Left ventricle myocardium inferior (tissue), 1 donor: ENCODE measurements at places on chromosomes 5 and 9. TPM values are rescaled to one million over a fixed set of nuclear protein-coding genes. Genes with fewer than 3 reads are reported as not detected.

DNA sequence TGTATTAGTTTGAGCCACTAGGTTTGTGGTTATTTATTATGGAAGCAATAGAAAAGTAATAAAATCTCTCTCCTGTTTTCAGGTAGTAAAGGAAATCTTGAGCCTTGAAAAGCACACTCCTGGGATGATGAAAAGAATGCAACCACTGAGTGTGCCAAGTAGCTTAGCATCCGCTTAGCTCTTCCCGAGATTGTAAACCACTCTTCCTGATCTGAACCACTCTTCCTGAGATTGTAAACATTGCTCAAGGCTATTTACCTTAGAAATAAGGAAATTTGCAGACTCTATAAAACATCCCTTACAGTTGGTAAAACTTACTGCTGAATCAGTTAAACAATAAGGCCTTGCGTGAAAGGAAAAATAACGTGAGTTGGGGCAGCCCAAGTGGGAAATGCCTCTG lies 17.4 kb upstream of the IL33 start:
- no peaks in the 10 kb centered on the region for H3K36me3 ChIP-seq
- H3K4me1 ChIP-seq, result peaks cover 16% of the 10 kb centered on the region
- no peak for DNase-seq
- H3K4me3 ChIP-seq, result no peak overlapping the region
- H3K27me3 ChIP-seq, result no peaks in the 10 kb centered on the region
- H3K27ac ChIP-seq, result peak overlapping the region; percentile 9

- H3K36me3 ChIP-seq, result no peaks in the 10 kb centered on the region
- H3K4me1 ChIP-seq, result peaks cover 20% of the 10 kb centered on the region
- no peaks in the 10 kb centered on the region for H3K27me3 ChIP-seq
- H3K27ac ChIP-seq, result peak overlapping the region; percentile 74
- peak overlapping the region; percentile 72 for H3K4me3 ChIP-seq
Measured at GRCh38 chr5:160370713-160371034, 248 bp upstream of the C1QTNF2 start.

DNA sequence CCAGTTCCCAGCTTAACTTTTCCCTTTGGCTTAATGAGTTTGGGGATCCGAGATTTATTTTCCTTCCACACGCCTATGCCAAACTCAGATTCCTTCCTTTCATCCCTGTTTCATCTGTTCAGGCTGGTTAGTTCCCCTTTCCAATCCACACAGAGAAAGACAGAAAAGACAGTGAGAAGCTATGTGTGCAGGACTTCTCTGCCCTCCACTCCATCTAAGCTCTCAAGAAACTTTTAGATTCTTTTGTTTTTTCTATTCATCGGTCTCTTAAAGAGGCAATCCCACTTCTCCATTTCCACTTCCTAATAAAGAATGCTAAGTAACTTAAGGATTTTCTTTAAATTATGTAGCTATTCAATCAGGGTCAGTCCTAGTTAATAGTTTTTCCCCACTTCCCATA lies 11.2 kb downstream of the ITGA1 start:
- peak overlapping the region; percentile 96 for H3K27ac ChIP-seq
- peaks cover 95% of the 10 kb centered on the region for H3K4me1 ChIP-seq
- no peak for DNase-seq
- H3K36me3 ChIP-seq, result peaks cover 13% of the 10 kb centered on the region
- peak overlapping the region; percentile 74 for H3K4me3 ChIP-seq
- no peaks in the 10 kb centered on the region for H3K27me3 ChIP-seq

The DMRT3 gene
- not detected for total RNA-seq

DNA sequence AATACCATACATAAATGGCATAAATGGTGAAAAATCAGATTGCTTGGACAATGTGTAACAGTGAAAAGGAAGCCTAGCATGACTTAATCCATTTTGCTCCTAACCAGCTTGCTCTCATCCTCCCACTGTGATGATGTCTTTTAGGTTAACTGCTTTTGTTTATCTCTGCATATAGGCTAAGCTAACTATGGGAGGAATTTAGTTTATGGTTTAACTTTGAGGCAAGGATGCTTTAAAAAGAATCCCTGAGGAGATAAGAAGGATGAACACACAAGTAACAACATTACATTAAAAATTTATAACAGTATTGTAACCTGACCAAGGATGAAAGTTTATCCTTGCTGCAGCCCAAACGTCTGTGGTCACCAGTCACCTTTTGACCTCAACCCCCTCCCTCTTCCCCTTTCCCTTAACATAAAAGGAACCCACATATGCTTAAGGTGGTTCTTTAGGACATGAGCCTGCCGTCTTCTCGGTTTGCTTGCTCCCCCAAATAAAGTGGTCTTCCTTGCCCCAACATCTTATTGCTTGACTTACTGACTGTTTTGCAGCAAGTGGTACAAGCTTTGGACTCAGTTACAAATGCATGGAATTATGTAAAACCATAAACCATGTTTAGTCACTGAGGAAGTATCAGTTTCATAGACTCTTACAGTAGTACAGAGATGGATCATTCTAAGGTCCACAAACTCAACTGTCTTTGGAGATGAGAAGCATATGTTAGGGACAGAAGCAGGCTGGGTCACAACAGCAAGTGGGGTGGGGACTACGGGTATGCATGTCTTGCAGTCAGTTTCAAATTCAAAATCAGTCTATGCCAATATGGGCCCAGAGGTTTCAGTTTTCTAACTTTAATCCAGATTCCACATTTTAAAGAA lies 31.3 kb downstream of the AGXT2 start:
- H3K27me3 ChIP-seq, result peaks cover 23% of the 10 kb centered on the region
- no peak for DNase-seq
- no peak overlapping the region for H3K4me3 ChIP-seq
- H3K27ac ChIP-seq, result no peak overlapping the region

DNA sequence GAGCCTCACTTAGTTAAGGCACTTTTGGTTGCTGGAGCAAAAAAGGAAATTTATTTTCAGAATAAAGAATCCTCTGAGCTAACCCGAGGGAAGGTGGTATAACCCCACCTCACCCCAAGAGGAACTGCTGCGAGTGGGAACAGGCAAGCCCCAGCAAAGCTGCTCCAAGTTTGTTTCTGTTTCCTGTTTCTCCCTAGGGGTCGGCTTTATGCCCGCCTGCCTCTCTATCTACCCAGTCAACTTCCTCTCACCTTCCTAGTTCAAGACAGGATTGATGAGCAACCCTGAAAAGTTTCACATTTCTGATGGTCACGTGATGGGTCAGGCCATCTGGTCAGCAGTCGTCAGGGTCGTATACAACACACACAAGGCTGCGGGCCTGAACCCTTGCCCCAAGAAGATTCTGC lies 31.1 kb downstream of the TRIO start:
- peaks cover 74% of the 10 kb centered on the region for H3K4me1 ChIP-seq
- H3K4me3 ChIP-seq, result peak overlapping the region; percentile 5
- H3K36me3 ChIP-seq, result no peaks in the 10 kb centered on the region

DNA sequence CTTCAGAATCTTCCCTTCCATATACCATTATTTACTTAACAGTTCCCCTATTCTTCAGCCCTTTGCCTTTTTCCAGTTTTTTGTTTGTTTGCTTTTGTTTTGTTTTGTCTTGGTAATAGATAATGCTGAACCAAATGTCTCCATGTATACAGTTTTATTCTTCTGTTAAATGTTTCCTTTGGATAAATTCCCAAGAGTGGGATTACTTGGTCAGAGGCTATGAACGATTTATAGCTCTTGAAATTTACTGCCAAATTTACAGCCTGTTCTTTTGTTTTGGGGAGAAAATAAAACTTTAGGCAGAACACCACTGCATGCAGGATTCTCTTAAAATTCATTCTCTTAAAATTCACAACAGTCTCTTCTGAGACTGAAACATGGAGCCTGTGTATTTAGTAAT lies 38.6 kb downstream of the NR4A3 start:
- no peak for DNase-seq
- H3K27ac ChIP-seq, result no peak overlapping the region
- no peaks in the 10 kb centered on the region for H3K27me3 ChIP-seq
- no peaks in the 10 kb centered on the region for H3K4me1 ChIP-seq
- no peak overlapping the region for H3K4me3 ChIP-seq

The ECSCR gene
- 20.9 TPM for total RNA-seq

The C9orf50 gene
- not detected for total RNA-seq

The SERF1B gene
- total RNA-seq, result 21.1 TPM

The PTGDS gene
- 3,579 TPM for total RNA-seq

- no peak for DNase-seq
- no peaks in the 10 kb centered on the region for H3K36me3 ChIP-seq
- H3K4me3 ChIP-seq, result no peak overlapping the region
- no peak overlapping the region for H3K27ac ChIP-seq
Measured at GRCh38 chr5:135851186-135851914, 16.9 kb downstream of the SLC25A48 start.

- H3K4me3 ChIP-seq, result no peak overlapping the region
- no peaks in the 10 kb centered on the region for H3K27me3 ChIP-seq
- no peak overlapping the region for H3K27ac ChIP-seq
Measured at GRCh38 chr5:171635028-171635427, 150.6 kb upstream of the SMIM23 start.

DNA sequence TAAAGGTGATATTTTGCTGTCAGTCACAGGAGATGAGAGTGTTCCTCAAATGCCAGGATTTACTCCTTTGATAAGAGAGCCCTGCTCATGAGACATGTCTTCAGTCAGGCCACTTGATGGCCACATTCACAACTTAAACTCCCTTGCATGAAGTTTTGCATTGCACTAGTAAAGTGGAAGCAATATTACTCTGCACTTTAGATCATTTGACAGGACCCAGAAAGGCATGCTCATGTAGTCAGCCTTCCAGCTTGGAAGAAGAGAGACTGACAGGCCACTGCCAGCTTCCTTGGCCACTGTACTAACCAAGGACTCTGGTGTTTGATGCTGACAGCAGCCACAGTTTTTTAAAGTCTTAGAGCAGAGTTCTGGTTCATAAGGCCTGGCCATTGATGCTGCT lies 42.6 kb downstream of the NPR3 start:
- H3K27ac ChIP-seq, result no peak overlapping the region
- H3K4me3 ChIP-seq, result no peak overlapping the region
- H3K36me3 ChIP-seq, result no peaks in the 10 kb centered on the region

GRCh38 chr9:89410022-89410421 lies 87.9 kb downstream of the SEMA4D start:
- DNase-seq, result no peak
- H3K36me3 ChIP-seq, result no peaks in the 10 kb centered on the region
- H3K4me3 ChIP-seq, result no peak overlapping the region
- no peak overlapping the region for H3K27ac ChIP-seq
- H3K27me3 ChIP-seq, result no peaks in the 10 kb centered on the region

The NR6A1 gene
- 1.0 TPM for total RNA-seq

- no peak overlapping the region for H3K4me3 ChIP-seq
- DNase-seq, result no peak
- peaks cover 10% of the 10 kb centered on the region for H3K4me1 ChIP-seq
- no peak overlapping the region for H3K27ac ChIP-seq
- no peaks in the 10 kb centered on the region for H3K36me3 ChIP-seq
- H3K27me3 ChIP-seq, result no peaks in the 10 kb centered on the region
Measured at GRCh38 chr9:87682618-87683017, 43.3 kb upstream of the CTSL start.

DNA sequence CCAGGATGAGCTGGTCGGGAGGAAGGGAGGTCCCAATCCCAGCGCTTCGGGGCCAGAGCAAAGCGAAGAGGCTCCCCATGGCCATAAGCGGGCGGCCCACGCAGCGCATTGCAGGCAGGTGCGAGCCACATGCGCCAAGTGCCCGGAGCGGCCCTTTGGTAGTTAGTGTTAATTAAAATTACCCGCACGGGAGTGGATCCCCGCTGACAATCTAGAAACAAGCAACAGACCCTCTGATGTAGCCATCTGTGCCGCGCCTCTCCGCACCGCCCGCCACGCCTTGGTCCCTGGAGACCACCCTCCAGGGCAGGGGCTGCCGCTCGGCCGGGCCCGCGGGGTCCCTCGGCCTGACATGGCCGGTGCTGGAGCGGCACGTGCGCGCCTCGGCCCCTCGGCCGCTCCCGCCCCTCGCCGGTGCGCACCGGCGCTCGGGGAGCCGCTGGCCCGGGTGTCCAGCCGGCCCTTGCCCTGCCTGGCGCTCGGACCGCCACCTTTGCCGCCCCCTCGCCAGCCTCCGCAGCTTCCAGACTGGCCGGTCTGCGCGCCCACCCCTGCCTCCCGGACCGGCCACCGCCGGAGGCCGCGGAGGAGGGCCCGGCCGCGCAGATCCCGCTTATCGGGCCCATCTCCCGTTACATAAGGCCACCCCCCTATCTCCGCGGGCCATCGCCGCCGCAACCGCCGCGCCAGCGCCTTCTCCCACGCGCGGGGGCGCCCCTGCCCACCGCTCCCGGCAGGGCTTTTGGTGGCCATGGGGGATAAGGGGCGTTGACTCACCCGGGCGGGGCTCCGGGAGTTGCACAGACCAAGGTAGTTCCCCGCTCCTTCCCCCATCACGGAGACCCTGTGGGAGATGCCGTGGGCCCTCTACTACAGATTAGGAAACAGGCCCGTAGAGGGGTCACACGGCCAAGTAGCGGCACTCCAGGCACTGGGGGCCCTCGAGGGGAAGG lies 1.9 kb upstream of the IL13 start:
- H3K4me3 ChIP-seq, result peak overlapping the region; percentile 64
- peaks cover 14% of the 10 kb centered on the region for H3K4me1 ChIP-seq
- no peaks in the 10 kb centered on the region for H3K36me3 ChIP-seq
- no peak overlapping the region for H3K27ac ChIP-seq

DNA sequence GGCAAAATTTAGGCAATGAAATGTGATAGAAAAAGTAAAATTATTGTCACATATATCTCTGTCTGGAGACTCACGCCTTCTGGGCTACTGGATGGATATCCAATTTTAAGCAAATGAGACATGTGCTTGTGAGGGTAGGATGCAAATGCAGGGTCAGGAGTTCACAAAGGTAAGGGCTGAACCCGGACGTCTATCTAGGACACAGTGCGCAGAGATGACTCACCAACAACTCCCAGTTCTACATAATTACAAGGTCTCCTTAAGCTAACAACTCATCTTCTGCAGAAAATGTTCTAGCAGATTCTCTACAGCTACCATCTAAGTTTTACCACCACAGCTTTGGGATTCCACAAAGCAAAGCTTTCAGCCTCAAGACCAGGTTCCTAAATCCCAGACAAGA lies 160.5 kb downstream of the ENTREP1 start:
- H3K4me1 ChIP-seq, result no peaks in the 10 kb centered on the region
- no peaks in the 10 kb centered on the region for H3K27me3 ChIP-seq
- no peak for DNase-seq
- H3K4me3 ChIP-seq, result no peak overlapping the region
- H3K27ac ChIP-seq, result no peak overlapping the region

The SCGB3A1 gene
- total RNA-seq, result not detected

DNA sequence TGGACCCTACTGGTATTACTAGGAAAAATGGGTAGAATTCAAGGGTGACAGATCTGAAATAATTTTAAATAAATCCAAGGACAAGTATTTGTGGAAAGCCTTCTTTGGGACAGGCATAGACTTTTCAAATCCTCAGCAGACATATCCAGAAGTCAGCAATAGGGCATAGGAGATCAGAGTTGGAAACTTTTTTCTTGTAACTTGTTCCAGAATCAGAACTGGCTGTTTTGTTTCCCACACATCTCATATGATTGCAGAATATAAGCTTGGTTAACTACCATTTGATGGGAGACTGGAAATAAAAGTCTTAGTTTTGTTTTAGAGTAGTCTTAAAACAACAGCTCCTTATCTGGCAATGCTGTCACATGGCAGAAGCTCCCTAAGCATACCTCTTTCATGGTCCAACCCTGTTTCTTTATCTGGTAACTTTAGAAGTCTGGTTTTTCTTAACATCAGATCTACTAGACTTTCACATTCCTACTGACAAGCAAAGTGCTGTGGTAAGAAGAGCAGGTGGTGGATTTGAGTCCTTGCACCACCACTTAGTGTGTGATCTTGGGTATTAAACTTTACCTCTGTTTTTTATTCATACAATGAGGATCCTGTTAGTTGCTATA lies 25.1 kb downstream of the XRCC4 start:
- H3K27me3 ChIP-seq, result no peaks in the 10 kb centered on the region
- H3K27ac ChIP-seq, result no peak overlapping the region
- H3K4me1 ChIP-seq, result peaks cover 36% of the 10 kb centered on the region
- H3K36me3 ChIP-seq, result no peaks in the 10 kb centered on the region
- DNase-seq, result no peak
- H3K4me3 ChIP-seq, result no peak overlapping the region
